ENCODE measurements at places on chromosomes 11 and 22.

- no peak for DNase-seq
- H3K4me1 ChIP-seq = peaks cover 65% of the 10 kb centered on the region
- H3K4me3 ChIP-seq = peak overlapping the region; percentile 73
These were observed 1.9 kb downstream of the POLD4 start for GRCh38 chr11:67351275-67352005.

DNA sequence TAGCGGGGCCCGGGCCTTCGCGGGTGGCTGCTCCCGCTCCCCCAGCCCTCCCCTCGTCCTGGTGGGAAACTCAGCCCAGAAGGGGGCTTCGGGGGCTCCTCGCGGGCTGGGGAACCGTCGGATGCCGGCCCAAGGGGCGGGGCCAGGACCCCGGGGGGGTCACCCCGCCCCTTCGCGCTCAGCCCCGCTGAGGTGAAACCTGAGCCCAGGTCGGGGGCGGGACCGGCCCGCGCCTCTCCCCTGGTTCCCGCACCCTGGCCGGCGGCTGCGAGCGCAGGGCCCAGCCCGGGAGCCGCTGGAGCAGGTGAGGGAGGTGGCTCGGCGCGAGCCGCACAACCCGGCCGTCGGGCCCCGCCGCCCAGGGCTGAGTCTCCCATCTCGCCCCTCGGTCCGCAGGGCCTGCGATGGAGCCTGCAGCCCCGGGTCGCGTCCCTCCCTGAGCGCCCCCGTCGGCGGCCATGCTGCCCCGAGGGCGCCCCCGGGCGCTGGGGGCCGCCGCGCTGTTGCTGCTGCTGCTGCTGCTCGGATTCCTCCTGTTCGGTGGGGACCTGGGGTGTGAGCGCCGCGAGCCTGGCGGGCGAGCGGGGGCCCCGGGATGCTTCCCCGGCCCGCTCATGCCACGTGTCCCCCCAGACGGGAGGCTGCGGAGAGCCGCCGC, at the start of gene LARGE2:
TSS of gene LARGE2 (plus strand) at position 232 of the 658 bp plus-strand sequence. CDS start at position 459, 227 bp downstream.
- H3K27ac ChIP-seq = peak within 1 kb of the TSS; percentile 71
- DNase-seq = no peak
- H3K27me3 ChIP-seq = peaks cover 15% of the 10 kb centered on the region

GRCh38 chr22:50445071-50445879, 29.6 kb downstream of the SBF1 start:
- H3K4me3 ChIP-seq = no peak overlapping the region
- H3K27ac ChIP-seq = no peak overlapping the region
- H3K4me1 ChIP-seq = no peaks in the 10 kb centered on the region
- no peaks in the 10 kb centered on the region for H3K27me3 ChIP-seq

GRCh38 chr22:45878051-45878781, 98.7 kb downstream of the WNT7B start:
- H3K36me3 ChIP-seq = no peaks in the 10 kb centered on the region
- peaks cover 24% of the 10 kb centered on the region for H3K4me1 ChIP-seq
- peak; percentile 55 for DNase-seq
- peaks cover 70% of the 10 kb centered on the region for H3K27me3 ChIP-seq
- H3K27ac ChIP-seq = no peak overlapping the region

- DNase-seq = no peak
- H3K4me3 ChIP-seq = no peak overlapping the region
- H3K27ac ChIP-seq = no peak overlapping the region
- H3K36me3 ChIP-seq = peaks cover 22% of the 10 kb centered on the region
- peaks cover 26% of the 10 kb centered on the region for H3K4me1 ChIP-seq
These were observed 15.7 kb downstream of the SPTY2D1 start for GRCh38 chr11:18618342-18619025.

DNA sequence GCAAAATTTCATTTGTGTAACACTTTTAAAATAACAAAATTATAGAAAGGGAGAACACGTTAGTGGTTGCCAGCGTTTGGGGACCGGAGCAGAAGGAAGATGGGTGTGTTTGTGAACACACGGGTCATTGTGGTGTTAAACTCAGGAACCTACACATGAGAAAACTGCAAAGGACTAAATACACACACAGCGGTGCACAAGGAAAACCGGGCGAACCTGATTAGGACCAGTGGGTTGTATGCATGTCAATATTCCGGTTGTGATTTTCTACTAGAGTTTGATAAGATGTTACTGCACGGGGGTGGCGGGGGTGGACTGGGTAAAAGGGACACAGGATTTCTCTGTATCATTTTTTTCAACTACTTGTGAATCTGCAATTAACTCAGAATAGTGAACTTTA, 351.2 kb downstream of the OPCML start:
- no peak overlapping the region for H3K4me3 ChIP-seq
- DNase-seq = no peak
- no peaks in the 10 kb centered on the region for H3K36me3 ChIP-seq
- H3K27me3 ChIP-seq = peaks cover 3% of the 10 kb centered on the region
- H3K27ac ChIP-seq = no peak overlapping the region
- no peaks in the 10 kb centered on the region for H3K4me1 ChIP-seq

GRCh38 chr11:38019072-38019775, 1421.2 kb upstream of the RAG2 start:
- DNase-seq = no peak
- no peaks in the 10 kb centered on the region for H3K36me3 ChIP-seq
- H3K27me3 ChIP-seq = no peaks in the 10 kb centered on the region
- H3K4me1 ChIP-seq = no peaks in the 10 kb centered on the region

- DNase-seq = no peak
- H3K4me3 ChIP-seq = no peak overlapping the region
- no peaks in the 10 kb centered on the region for H3K27me3 ChIP-seq
- H3K36me3 ChIP-seq = no peaks in the 10 kb centered on the region
- no peak overlapping the region for H3K27ac ChIP-seq
These were observed 15.2 kb upstream of the BBOX1 start for GRCh38 chr11:27025312-27025955.
